Activated CD8-positive, alpha-beta memory T cell treated with anti-CD3 and anti-CD28 coated beads for 1 hour (primary cell): ENCODE measurements at places on chromosomes 3 and 15.

DNA sequence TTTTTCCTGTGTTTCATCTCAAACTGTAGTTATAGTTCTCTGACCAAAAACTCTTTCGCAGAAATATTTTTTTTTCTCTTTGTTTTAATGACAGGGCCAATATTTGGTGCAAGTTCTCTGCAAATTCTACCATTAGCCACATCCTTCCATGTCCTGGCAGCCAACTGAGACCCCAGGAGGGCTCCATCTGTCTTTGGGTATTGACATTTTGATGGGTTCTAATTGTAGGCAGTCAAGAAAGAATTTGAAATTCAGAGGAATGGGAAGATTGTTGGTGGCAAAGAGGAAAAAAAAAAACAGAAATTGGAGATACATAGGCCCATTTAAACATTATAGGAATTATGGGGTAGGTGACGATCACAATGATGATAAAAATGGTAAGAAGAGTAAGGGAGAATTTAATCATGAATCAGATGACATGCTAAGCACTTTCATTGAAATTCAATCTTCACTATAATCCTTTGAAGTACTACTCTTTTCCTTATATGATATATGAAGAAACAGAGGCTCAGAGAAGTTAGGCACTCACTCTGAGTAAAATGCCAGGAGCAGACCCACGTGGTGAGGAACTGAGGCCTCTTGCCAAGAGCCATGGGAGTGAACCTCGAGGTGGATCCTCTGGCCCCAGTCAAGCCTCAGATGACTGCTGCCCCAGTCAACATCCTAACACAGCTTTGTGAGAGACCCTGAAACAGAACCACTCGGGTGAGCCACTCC lies 151.4 kb downstream of the PDZRN3 start:
- DNase-seq, result no peak

GRCh38 chr3:57141719-57142410 lies 23.3 kb downstream of the IL17RD start:
- DNase-seq, result no peak

GRCh38 chr3:71695000-71695482 lies 30.2 kb downstream of the EIF4E3 start:
- DNase-seq, result no peak

DNA sequence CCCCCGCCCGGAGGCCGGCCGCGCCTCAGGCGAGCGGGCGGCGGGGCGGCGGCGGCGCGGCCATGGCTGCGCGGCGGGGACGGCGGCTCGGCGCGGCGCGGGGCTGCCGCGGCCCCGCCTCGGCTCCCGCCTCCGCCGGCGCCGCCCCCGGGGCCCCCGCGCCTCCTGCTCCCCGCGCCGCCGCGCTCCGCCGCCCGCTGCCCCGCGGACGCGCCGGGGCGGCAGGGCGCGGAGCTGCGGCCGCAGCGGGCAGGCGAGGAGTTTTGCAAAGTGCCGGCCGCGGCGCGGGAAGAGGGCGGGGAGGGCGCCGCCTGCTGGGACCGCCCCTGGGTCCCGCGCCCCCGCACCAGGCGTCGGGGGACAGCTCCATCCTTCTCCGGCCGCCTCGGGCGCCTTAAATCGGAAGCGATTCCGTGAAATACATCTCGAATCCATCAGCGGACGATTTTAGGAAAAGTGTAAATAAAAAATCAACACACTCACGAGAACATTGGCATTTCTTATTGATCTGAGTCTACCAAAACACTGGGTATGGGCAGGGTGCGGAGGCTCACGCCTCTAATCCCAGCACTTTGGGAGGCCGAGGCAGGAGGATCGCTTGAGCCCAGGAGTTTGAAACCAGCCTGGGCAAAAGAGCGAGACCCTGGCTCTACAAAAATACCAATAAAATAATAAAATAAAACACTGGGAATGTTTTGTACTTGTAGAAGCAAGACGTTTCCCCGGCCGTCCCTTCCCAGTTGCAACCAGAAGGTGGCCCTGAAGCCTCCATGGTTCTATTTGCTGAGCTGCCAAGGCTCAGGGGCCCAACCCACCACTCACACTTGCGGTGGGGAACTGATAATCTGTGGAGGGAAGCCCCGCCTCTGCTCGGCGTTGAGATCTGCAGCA lies 136.9 kb downstream of the NUP210 start:
- no peak for DNase-seq

- no peak for DNase-seq
These were observed 30.9 kb downstream of the MYO9A start for GRCh38 chr15:72086920-72087648.

- DNase-seq, result no peak
These were observed 7.9 kb downstream of the FSIP1 start for GRCh38 chr15:39774688-39775267.

GRCh38 chr3:59784164-59784563 lies 734.3 kb upstream of the CFAP20DC start:
- no peak for DNase-seq

DNA sequence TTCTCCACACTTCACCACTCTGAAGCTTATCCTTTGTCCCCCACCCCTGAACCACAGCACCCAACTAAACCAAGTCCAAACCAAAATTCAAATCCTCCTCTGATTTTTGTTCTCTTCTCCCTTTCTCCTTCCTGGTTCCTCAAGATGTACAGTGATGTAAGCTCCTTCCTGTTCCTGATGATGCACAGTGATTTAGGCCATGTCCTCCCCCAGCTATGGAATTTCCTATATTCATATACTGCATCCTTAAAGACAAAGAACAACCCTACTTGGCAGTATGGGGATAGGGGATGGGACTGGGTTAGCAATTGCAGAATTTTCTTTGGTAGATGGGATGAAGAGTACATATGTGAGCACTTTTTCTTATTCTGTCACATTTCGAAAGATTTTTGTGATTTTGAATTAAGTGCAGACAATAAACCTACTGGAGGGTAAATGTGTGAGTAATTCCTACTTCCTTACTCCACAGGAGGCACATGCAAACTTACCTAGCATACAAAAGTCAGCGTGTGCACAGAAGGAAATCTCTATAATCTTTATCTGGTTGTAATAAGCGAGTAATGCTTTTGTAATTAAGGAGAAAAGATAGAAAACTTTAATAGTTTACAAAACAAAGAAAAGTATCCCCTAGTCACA lies 125.0 kb downstream of the ANO10 start:
- no peak for DNase-seq
